CD4-positive, alpha-beta T cell treated with Interleukin-21 for 1 hour (primary cell): ENCODE measurements at places on chromosomes 6 and 20.

GRCh38 chr20:63290677-63291472 is 2.1 kb upstream of the COL20A1 start:
- DNase-seq = peak; percentile 47

- DNase-seq = no peak
Measured at GRCh38 chr20:33308668-33309067, 25.7 kb downstream of the BPIFB1 start.

GRCh38 chr6:85469276-85470022 is 19.6 kb downstream of the NT5E start:
- no peak for DNase-seq

DNA sequence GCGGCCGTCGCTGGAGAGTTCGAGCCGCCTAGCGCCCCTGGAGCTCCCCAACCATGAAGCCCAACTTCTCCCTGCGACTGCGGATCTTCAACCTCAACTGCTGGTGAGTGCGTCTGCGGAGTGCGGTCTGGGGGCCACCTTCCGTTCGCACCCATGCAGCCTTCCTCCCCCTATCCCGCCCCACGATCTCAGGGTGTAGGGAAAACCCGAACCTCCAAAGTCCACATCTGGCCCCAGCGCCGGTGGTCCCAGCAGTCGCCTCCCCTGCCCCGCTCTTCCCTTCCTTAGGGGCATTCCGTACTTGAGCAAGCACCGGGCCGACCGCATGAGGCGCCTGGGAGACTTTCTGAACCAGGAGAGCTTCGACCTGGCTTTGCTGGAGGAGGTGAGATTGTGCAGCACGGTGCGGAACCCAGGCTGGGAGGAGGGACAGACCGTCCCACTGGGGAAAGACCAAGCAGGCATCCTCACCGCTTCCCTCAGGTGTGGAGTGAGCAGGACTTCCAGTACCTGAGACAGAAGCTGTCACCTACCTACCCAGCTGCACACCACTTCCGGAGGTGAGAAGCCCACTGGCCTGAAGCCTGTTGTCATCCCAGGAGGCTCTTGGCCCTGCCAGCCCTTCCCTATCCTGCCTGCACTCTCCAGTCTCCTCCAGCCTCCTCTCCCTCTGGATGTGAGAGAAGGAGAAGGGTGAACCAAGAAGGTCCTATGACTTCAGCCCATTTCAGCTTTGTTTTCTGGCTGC is 719 bp downstream of the SMPD2 start:
- peak; percentile 56 for DNase-seq

GRCh38 chr20:32476684-32477593 is 108.2 kb downstream of the NOL4L start:
- no peak for DNase-seq

GRCh38 chr6:4138186-4138585 is 2.8 kb upstream of the ECI2 start:
- no peak for DNase-seq

DNA sequence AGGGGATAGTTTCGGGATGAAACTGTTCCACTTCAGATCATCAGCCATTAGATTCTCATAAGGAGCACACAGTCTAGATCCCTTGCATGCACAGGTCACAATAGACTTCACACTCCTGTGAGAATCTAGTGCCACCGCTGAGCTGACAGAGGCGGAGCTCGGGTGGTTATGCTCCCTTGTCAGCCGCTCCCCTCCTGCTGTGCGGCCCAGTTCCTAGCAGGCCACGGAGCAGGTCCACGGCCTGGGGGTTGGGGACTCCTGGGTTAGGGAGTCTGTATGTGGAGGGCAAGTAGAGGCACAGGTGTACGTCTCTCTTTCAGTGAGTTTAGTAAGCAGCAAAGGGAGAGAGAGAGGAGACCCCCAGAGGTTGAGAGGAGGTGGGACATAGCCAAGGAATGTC is 30.5 kb upstream of the MDFI start:
- DNase-seq = no peak

DNA sequence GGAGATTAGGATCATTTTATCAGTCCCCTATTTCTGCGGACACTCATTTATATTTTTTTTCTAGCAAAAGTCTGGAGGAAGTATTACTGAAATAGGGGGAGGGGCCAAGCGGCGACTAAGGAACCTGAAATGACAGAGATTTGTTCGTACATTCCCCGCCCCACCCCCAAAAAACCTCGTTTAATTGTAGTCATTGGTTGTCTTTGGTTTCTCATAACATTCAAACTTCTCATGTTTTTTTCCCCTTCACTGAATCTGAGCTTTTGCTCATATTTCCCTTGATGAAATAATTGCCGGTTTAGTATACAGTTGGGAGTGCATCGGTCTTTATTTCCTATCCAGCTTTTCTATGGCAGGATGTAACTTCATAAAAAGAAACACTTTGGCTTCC is 768 bp upstream of the FYN start:
- DNase-seq = peak; percentile 74

DNA sequence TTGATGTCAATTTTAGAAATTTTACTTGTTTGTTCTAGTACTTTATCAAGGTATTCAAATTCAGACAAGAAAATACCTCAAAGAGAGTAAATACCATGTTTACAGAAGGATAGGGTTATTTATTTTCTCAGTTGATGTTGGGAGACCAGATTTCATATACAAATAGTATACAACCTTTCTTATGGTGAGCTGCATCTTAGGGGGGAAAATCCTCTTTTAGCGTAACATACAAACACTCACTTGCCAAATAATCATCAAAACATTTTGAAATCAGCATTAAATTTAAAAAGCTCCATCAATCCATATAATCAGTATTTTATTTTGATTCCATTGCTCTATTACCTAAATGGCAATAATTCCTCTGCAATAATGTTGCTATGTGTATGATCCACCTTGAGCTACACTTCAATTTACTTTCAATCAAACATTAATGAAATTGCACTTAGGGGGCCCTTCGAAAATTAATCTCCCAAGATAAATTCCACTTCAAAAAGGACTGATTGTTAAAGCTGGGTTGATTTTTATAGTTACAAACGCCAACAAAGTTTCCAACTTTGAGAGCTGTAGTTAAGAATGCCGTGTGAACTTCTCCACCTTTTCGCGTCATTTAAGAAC is 2.2 kb downstream of the NKX2-4 start:
- DNase-seq = no peak

DNA sequence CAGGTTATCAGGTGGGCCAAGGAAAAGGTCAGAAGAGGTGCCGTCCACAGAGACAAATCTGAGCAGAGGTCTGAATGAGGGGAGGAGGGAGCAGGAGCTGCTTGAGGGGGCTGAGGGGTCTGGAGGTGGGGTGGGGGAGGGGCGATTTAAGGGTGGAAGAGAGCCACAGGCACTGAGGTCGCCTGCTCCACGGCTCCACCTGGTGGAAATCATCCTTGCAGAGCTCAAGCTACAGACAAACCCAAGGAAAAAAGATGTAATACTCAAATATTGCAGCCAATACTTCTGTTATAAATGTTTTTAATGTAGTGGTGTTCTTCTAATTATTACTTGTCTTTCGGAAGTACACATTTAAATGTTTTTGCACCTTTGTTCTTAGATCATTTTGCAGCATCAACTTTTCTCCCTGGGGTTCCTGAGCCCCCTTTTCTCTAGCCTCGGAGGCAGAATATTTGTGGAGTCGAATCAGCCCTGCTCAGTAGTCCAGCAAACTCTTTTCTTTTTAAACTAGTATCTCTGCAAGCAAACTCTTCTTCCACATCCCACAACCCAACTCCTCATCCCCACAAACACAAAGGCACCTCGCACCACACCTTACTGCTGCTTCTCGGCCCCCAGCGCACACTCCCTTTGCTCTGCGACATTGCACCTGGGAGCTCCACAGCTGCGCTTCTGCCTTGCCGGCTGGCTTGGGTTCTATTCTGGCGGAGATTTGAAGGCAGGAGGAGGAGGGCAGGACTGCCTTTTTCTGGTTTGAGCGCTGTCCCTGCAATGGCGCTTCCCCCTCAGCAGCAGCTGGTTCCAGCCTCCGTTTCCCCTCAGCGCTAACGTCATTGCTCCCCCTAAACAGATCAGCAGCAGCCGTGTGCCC is 51.0 kb upstream of the TFAP2A start:
- no peak for DNase-seq

- DNase-seq = no peak
Measured at GRCh38 chr6:152170313-152170701, 362.8 kb downstream of the ESR1 start.

DNA sequence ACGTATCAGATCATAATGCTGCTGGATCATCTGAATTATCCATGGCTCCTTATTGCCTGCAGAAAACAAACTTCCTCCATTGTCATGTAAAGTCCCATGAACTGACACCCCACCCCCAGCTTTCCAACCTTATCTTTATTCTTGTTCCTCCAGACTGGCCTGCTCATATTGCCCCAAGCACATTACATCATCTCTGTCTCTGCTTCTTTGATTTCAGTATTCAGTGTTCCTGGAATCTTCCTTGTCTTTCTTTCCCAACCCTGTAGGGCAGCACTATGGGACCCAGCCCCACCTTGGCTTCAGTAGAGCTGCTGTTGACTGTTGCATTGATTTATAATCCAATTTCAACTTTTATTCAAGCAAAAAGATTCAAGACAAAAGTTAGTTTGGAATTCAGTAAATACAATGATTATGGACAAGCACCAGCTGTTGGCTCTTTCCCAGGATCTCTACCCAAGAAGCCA is 187.5 kb upstream of the ECI2 start:
- DNase-seq = no peak

DNA sequence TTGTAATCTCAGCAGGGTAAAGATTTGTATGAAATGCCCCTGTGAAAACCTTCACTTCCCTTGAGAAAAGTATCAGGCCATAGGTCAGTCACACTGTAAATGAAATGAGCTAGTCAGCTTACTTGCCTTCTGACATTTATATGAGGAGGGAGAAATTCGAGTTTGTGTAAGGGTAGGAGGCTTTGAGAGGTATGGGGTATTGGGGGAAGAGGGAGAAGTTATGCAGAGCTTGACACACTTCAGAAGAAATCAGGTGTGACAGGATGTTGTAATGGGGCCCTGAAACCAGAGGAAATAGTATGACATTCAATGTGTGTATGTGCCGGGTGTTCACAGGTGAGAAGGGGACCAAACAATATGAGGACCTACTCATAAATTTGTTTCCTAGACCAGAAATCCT is 64.2 kb upstream of the CCN6 start:
- peak; percentile 64 for DNase-seq

DNA sequence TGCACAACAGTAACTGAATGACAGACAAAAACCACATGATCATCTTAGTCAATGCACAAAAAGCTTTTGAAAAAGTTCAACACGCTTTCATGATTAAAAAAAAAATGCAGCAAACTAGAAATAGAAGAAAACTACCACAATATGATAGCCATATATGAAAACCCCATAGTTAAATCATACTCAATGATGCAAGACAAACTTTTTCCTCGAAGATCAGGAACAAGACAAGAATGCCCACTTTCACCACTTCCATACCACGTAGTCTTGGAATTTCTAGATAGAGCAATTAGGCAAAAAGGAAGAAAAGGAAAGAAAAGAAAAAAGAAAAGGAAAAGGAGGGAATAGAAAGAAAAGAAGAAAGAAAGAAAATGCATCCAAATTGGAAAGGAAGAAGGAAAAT is 44.6 kb upstream of the SLC23A2 start:
- DNase-seq = no peak

DNA sequence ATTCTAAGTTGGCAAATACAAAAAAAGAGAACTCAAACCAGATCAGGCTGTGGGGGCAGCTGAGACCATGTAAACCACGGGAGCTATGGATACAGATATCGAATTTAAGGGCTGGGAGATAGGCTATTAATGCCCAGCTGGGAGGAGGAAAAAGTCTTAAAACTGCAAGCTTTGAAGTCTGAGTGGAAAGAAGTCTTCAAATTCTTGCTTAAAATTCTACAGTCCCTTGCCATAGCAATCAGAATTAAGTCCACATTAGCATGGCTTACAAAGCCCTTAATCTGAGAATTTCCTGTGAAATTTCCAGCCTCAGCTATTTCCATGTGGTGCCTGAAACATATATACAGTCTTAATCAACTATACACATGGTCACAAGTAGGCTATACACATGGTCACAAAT is 465.0 kb upstream of the HSF2 start:
- no peak for DNase-seq

DNA sequence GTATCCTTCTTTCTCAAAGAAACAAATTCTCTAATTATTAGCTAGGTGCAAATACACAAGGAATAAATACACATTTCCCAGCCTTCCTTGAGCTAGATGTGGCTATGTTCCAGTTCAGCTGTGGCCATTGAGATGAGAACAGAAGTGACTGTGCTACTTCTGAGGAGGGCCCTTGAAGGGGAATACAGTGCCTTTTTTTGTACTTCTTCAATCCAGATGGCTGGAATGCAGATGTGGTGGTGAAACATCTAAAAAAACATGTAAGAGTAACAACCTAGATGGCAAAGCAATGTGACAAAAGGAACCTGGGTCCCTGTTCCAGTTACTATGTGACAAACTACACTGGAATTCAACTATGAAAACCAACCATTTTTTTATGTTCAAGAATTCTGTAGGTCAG is 115.4 kb upstream of the DST start:
- DNase-seq = no peak

DNA sequence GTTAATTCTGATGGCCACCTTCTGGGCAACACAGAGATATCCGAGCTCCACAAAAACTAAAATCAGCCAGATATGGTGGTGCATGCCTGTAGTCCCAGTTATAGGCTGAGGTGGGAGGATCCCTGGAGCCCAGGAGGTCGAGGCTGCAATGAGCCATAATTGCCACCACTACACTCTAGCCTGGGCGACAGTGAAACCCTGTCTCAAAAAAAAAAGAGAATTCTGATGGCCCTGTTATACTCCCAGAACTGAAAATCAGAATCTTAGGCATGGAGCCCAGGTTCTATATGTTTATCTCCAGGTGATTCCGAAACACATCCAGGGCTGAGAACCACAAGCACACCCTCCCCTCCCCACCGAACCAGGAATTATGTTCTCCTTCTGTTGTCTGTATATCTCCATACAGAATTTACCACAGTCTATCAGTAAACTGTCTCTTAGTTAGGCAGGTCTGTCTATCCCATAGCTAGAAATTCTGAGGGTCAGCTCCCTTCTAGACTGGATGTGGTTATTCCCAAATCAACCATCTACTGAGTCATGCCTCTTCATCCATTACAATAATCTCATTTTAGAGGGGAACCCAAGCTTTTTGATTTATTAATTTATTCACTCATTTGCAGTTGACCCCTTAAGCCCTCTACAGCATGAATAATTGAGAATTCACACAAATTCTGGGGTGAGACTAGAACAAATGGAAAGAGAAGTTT is 24.8 kb upstream of the CCND3 start:
- no peak for DNase-seq

- no peak for DNase-seq
Measured at GRCh38 chr6:35287671-35288396, 9.8 kb upstream of the DEF6 start.

GRCh38 chr20:38751360-38751976 is 3.2 kb downstream of the ACTR5 start:
- peak; percentile 53 for DNase-seq

DNA sequence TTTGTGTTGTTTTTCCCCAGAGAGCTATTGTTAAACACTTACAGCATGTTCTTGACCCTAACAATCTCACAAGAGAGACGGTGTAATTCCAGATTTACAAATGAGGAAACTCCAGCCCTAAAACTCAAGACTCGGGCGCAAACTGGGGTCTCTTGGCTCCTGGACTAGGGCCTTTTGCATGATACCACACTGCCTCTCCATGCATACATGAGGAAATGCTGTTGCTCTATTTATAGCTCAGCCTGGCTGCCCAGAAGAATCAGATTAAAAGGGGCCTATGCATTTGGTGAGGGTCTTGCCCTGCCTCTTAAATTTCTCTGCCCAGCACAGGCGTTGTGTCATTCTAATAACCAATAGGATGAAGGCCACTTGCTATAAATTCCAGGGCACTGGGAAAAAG is 30.5 kb upstream of the SNRPB2 start:
- DNase-seq = no peak

- no peak for DNase-seq
Measured at GRCh38 chr6:143061597-143062385, 1.1 kb downstream of the AIG1 start.

- no peak for DNase-seq
Measured at GRCh38 chr6:162251257-162251656, 476.3 kb downstream of the PRKN start.
